ENCODE measurements at places on chromosomes 12 and 14.
A peak's percentile ranks its signal among the peaks of the same experiment; 100 is the strongest.

DNA sequence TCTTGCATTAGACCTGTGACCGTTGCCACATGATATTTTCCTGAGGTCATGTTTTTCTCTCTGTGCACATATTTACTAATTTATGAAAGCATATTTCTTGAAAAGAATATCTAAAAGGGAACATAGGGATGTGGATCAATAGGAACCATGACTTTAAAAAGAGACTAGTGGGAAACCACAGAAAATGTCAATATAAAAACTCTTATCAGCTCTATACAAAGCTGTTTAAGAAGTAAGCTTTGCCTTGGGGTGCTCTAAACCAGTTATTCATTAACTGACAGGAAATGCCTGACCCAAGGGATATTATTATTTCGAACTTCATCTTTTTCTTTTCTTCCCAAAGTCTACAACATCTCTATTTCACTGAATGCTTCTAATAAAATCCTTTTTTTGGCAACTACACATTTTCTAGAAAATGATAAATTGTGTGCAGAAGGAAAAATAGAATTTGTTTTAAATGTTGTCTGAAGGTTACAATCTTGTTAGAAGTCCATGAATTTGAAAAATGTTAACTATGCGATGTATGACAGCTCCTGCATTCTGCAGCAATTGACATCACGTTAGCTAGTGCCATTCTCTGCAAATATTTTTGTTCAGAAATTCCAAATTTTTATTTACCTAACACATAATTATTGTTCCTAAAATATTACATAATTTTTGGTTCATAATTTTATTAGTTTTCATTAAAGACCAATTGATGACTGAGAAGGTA is 345.0 kb downstream of the SLC16A7 start:
- DNase-seq = no peak

- no peak for DNase-seq
Measured at GRCh38 chr14:60647081-60647836, 2.0 kb downstream of the SIX1 start.

DNA sequence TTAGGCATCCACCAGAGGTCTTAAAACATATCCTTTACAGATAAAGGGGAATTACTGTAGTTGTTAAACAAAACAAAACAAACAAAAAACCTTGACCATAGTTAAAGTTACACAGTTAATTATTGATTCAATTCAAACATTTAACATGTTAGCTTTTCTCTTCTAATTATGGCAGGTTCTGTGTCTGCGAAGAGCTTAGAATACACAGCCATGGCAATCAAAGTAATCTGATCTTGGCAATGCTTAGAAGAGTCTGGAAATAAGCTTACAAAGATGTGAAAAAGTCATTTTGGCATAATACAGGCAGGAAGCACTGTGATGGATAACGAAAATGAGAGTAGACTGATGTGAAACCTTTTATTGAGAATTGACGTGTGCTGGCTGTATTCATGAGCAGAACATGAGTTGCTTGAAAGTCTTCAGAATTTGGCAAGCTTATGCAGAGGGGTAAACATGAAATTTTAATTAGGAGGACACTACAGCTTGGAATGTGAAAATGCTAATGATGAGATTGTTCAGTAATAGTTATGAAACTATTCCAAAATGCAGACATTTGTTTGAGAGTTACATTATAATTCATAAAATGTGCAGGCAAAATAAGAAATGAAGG is 629.6 kb downstream of the FSCB start:
- DNase-seq = no peak

- DNase-seq = no peak
Measured at GRCh38 chr14:69038455-69039287, 59.6 kb upstream of the ACTN1 start.

GRCh38 chr14:103084021-103084919 is at the start of gene LBHD2:
Gene LBHD2, plus strand, starts transcription at chr14:103084210. Its CDS starts 1,803 bp downstream, at chr14:103086013.
- DNase-seq = peak; percentile 43

- no peak for DNase-seq
Measured at GRCh38 chr14:68688872-68689371, 103.9 kb downstream of the ZFP36L1 start.

GRCh38 chr12:93002293-93003054 is 73.4 kb upstream of the EEA1 start:
- DNase-seq = peak; percentile 60

DNA sequence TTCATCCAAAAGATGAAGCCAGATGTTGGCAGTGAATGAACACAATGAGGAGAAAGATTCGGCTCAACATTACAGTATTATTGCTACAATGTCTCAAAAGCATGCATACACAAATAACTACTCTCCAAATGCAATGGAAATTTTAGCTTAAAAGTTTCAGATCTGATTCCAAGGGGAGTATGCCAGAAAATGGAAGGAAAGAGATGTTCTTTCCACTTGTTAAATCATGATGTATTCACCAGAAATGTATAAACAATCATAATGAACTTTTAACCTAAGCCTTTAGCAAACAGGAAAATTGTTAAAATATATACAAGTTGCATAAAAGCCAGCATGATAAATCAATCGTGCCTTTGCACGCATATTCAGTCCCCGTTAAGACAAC is 62.1 kb downstream of the SH2B3 start:
- DNase-seq = no peak

GRCh38 chr12:107761502-107761904 is 566 bp upstream of the PRDM4 start:
- no peak for DNase-seq

- DNase-seq = no peak
Measured at GRCh38 chr12:97452839-97453238, 9.8 kb upstream of the RMST start.

Data from K562 (cell line).